ENCODE measurements at places on chromosomes 1 and 21. TPM values are rescaled to one million over a fixed set of nuclear protein-coding genes. Genes with fewer than 3 reads are reported as not detected.

DNA sequence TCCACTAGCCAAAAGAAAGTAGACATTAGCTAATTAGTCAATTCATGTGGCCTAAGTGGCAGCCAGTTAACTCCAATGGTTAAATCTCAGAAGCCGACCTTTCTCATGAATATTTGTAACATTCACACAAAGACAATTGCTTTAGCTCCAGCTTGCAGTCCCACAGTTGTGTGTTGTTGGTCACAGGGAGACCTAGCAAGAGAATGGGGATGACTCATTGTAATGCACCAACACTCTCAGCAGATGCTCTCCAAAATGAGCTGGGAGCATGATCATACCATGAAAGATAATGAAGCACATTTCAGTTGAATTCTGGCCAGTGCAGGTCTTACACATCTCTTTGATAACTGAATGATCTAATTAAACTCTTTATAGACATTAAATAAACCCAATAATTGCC is 160.4 kb downstream of the HLX start:
- DNase-seq: no peak

DNA sequence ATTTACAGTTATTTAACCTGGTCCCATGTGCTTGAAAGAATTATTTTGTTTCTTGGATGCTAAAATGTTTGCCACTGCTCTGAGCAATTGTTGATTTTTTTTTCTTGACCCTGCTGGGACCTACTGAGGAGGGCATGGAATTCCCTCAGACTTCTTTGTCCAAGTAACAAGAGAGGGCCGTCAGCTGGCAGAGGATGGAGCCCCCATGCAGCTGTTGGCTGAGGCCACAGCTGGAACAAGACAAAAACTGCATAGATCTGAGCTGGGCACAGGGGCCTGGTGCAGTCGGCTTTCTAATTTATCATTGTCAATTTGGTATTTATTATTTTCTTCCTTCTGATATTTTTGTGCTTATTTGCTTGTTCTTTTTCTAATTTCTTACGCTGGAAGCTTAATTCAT is 39.6 kb upstream of the ABCG1 start:
- DNase-seq: no peak

DNA sequence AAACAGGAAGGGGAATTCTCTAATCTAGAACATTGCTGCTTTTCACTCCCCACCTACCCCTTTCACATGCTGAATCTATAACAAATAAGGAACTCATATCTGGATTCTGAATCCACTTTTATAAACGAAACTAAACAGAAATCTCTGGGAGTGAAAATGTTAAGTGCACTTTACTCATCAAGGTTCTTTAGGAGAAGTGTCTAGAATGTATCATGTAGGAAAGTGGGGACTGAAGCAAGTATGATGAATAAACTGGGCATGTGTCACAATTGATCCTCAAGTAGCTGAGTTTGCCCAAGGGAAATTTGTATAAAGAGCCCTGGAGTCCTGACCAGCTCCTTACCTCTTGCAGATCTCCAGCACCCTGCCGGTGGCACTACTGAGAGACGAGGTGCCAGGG is 19.8 kb downstream of the AVPR1B start:
- no peak for DNase-seq

GRCh38 chr1:26281091-26281958 is 1.4 kb downstream of the SH3BGRL3 start:
- no peak for DNase-seq

- no peak for DNase-seq
These were observed 639.7 kb upstream of the USP24 start for GRCh38 chr1:55854911-55855310.

- DNase-seq: no peak
These were observed 12.6 kb downstream of the CD2 start for GRCh38 chr1:116766616-116767469.

- no peak for DNase-seq
These were observed 342.5 kb upstream of the ADGRL2 start for GRCh38 chr1:81458186-81458585.

- no peak for DNase-seq
These were observed 23.5 kb upstream of the C1orf174 start for GRCh38 chr1:3923378-3924185.

DNA sequence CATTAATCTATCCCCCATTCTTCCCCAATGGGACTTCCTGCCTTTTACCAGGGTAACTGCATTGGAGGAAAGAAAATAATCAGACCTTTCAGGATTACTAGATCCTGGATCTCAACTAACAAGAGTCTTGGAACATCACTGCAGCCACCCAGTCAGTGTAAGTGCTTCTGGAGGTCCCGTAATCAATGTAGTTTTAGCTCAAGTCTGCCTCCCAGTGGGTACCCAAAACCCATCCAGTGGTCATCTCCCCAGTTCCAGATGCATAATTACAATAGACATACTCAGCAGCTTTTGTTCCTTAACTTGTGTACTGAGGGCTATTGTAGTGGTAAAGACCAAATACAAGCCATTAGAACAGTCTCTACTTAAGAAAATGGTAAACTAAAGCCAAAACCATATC is 319.1 kb downstream of the GPATCH2 start:
- DNase-seq: no peak

The S1PR1 gene
- 9.4 TPM for total RNA-seq

The CLDN8 gene
- total RNA-seq: not detected

The OVAAL gene
- not detected for total RNA-seq

The CHI3L2 gene
- 0.54 TPM for total RNA-seq

The CFHR2 gene
- total RNA-seq: not detected

The HOOK1 gene
- 1.3 TPM for total RNA-seq

The CD55 gene
- total RNA-seq: 40.7 TPM
